Central memory CD8-positive, alpha-beta T cell (primary cell): ENCODE measurements at places on chromosomes 4 and X.

DNA sequence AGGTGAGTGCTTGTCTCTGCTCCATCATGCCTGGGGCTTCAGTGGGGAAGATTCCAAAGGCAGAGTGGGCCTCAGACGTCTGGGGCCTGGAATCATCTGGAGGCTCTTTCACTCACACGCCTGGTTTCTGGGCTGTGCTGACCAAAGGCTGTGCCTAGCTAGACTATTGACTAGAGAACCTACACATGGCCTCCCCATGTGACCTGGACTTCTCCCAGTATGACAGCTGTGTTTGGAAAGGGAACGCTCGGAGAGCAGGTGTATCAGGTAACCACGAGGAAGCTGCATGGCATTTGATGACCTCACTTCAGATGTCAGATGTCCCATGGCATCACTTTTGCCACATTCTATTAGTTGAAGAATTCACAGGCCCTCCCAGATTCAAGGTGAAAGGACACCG, 51.0 kb downstream of the ADGRL3 start:
- no peak for DNase-seq

DNA sequence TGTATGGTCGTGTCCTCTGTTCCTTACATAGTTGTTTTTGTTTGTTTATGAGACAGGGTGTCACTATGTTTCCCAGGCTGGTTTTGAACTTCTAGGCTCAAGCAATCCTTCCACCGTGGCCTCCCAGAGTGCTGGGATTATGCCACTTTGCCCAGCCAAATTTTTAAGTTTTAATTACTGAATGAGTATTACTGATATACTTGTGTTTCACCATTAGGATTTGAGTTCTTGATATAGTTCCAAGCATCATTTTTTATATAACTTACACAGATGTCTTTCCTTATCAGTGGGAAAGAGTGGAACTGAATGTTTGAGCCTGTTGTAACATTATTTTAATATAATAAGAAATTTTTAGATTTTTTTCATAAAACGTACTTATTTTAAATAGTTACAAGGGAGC, 20.4 kb downstream of the TMEM165 start:
- no peak for DNase-seq

DNA sequence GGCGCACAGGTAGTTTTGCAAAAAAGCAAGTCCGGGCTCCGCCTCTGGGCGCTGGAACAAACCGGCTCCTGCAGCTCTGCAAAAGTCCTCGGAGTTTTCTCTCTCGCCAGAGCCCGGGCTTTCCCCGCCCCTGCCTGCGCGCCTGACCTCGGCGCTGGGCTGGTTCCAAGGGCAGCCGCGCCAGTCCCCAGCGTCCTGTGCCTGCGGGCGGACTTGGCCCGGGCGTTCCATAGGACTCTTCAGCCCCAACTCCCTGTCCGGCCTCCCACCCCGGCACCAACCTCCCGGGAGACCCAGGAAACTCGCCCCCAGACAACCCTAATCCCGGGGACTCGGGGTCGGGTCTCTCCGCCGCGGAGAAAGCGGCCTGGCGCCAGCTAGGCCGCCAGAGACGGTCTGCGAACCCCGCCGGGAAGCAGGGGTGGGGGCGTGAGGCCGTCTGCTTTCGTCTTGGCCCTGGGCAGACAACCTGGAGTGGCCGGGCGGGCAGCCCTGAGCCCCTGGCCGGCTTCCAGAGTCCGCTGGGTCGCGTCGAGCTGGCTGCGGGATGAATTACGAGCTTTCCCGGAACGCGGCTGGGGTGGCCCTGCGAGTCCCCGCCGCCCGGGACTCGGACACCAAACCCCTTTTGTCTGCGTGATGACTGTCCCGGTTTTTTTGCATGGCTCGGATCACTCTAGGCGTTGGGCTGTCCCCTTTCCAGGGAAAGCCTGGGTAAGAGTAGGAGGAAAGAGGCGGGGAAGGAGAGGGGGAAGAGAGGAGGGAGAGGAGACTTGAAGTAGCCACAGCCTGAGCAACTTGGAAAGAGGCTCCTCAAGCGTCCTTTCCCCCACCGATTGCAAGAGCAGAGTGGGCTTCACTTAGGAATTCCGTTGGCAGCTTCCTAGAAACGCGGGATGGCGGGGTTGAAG, 916 bp downstream of the MXRA5 start:
- DNase-seq, result no peak

DNA sequence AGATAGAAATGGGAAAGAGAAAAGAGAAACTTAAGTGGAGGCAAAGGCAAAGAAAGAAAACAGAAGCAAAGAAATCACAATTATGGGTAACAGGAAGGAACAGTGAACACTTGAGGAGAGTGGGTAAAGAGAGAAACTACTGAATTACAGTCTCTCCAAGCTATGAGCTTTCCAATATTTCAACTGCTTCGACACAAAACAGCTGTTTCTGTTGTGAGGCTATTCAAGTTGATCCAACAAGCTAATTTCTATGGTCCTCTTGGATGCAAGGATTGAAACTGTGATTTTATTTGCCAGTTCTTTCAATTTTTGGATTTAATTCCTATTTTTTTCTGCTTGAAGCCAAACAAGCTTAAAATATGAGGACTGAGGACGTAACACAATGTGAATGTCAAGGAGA, 80.5 kb upstream of the ADGRA3 start:
- DNase-seq, result no peak

GRCh38 chr4:6824772-6825402, 42.4 kb downstream of the KIAA0232 start:
- DNase-seq, result no peak

- DNase-seq, result no peak
These were observed 10.6 kb downstream of the ADAM29 start for GRCh38 chr4:174928575-174929253.

GRCh38 chrX:10797466-10797865, 177.1 kb upstream of the MID1 start:
- DNase-seq, result no peak

DNA sequence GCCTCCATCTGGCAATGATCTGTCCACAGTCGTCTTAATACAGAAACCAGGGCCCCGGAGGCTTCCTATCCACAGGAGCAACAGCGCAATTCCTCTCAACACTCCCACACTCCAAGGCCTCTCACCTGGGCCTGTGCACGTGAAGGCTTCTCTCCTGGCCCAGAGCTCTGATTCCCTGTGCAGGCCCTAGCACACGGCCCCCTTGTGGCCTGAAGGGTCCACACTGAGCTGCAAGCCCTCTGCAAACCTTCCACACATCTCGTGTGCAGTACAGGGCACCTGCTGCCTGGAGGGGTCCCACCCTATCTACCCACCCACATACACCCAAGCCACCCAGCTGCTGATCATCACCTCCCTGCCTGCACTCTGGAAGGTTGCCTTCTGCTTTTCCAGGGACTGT, 150.1 kb upstream of the NUDT10 start:
- DNase-seq, result no peak

GRCh38 chr4:45663628-45664081, 460.2 kb downstream of the GABRG1 start:
- DNase-seq, result no peak

DNA sequence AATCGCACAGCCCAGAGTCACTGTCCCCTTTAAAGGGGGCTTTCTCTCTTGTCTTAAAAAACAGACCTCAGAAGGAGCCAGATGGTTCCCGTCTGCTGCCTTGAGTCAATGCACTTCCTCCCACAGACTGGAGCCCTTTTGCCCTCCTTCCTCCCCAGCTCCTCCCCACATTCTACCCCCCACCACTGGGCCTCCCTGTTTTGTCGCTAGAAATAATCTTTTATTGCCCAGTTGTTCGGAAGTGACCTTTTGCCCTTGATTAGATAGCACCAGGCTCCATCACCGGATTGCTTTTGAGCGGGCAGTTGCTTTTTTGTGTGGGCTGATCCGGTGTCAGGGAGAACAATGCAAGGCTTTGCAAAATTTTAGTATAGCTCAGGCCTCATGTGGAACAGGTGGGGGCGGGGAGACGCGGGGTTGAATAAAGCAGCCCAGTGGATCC, 47.7 kb downstream of the SPRY1 start:
- DNase-seq, result no peak

GRCh38 chrX:78659955-78660354, 827 bp upstream of the RTL3 start:
- no peak for DNase-seq

DNA sequence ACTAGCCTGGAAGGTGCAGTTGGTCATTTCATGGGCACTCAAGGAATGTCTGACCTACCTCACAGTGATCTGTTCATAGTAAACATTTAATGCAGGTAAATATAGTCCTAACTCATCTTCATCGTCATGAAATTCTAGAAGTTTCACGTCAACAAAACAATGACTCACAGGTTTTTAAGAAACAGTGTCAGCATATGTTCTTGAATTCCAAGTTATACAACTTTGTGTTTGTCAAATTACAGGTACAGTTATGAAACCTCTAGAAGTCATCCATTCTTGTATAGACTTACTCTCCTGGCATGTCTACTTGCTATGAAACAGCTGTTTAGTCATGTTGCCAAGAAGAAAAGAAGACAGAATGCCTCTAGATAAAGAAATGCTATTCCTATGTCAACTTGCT, 46.6 kb downstream of the AFM start:
- no peak for DNase-seq

DNA sequence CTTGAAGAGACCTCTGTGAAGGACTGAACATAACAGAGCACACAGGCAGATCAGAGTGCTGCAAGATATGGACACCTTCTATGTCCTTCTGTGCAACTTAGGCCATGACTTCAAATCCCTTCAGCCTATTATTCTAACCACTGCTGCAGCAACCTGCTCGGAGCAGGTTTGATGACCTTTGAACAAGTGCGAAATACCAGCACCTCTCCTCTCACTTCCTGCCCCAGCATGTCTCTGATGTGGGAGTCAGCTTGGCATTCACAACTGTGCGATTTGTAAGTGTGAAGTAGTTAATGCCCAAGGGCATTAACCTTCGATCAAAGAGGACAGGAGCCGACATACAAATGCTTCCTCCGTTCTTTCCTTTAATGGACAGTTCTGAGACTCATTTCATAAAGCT, 1.6 kb upstream of the EXOC1 start:
- DNase-seq, result no peak
